ENCODE measurements at places on chromosomes 3 and 15. TPM values are rescaled to one million over a fixed set of nuclear protein-coding genes. Genes with fewer than 3 reads are reported as not detected.

DOCK3 gene
- total RNA-seq = 0.51 TPM

SI gene
- total RNA-seq = not detected

ANP32A gene
- total RNA-seq = 40.1 TPM

SUSD5 gene
- 0.13 TPM for total RNA-seq

B3GNT5 gene
- 2.7 TPM for total RNA-seq

BCL2A1 gene
- not detected for total RNA-seq

LMCD1 gene
- 149 TPM for total RNA-seq

SSR3 gene
- 409 TPM for total RNA-seq

MDFIC2 gene
- not detected for total RNA-seq

GLDN gene
- total RNA-seq = 2.8 TPM

CHRNA7 gene
- under 0.01 TPM for total RNA-seq

GOLGA8S gene
- 0.13 TPM for total RNA-seq

RAD51 gene
- 5.1 TPM for total RNA-seq

IGDCC3 gene
- total RNA-seq = not detected

INSYN1 gene
- 10.4 TPM for total RNA-seq

SYNPR gene
- not detected for total RNA-seq

DNA sequence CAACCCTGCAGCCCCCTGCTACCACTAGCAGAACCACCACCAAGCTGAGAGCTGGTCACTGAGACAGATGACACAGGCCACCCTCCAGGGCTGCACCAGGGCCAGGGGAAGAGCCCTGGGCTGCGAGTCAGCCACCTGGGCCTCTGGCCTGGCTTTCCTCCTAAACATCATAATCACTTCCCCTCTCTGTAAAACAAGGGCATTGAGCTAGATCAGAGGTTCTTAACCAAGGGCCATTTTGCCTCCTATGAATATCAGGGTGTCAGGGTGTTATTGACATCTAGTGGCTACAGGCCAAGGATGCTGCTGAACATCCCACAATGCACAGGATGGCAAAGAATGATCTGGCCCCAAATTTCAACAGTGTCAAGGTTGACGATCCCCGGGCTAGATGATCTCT, 25.2 kb downstream of the TLE3 start:
- DNase-seq = no peak

GRCh38 chr15:45611305-45611704, 23.5 kb upstream of the SQOR start:
- peak; percentile 55 for DNase-seq

- no peak for DNase-seq
Observed at GRCh38 chr15:93141371-93141794, 52.4 kb upstream of the RGMA start.

GRCh38 chr3:133441867-133442270, 42.0 kb downstream of the BFSP2 start:
- DNase-seq = no peak

- no peak for DNase-seq
Observed at GRCh38 chr15:91924183-91924582, 70.7 kb downstream of the SLCO3A1 start.

DNA sequence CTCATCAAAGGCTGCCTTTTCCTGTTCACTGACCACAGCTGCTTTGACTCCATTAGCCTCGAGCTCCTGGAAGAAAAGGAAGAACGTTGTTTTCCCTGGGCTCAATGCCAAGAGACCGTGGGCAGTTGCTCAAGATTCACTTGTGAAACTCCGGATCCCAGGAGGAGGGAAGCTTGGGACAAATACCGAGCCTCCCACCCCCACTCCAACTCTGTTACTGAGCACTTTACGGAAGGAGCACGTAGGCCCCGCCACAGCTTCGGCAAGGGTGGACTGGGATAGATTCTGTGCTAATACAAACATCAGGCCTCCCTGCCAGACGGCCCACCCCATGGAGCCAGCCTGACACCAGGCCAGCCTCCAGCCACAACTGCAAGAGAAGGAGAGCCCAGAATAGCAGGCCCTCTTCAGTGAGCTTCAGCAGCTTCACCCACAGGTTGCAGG, 10.8 kb upstream of the FANCD2 start:
- peak; percentile 86 for DNase-seq

DNA sequence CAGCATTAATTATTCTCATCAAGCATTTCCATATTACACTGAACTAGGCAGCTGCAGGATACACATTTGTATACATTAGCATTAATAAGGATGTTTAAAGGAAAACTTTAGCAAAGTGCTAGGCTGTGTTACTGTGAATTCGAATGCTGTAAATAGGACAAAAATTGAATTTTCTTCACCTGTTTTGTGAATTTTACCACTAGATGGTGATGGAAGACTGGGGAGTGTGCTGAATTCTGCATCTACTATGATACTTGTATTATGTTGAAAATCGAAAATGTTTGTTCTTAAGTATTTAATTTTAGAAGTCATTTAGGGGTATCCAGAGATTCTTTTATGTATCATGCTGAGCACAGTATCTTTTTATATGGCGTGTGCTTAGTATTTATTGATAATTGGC, 12.3 kb upstream of the P2RY14 start:
- peak; percentile 73 for DNase-seq

GRCh38 chr3:14113965-14114635, 10.6 kb downstream of the CHCHD4 start:
- DNase-seq = no peak

GRCh38 chr3:126406389-126407296, 11.9 kb downstream of the CFAP100 start:
- no peak for DNase-seq

DNA sequence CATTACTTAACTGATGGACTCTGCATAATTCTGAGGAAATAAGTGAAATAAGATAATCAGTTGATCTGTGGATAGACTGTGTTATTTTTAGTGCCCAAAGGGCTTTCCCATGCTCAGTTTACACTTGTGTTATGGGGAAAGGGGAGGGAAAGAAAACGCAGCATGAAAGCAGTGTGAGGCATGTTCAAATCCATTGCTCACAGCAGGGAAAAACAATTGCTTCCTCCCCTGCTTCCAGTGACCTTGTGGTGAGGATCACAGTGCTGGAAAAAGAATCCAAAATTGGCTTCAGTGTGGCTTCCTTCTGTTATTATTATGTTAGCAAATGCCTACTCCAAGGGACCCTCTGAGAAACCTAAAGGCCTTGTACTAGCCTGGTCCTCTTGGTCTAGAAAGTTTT, 285.1 kb upstream of the CDIN1 start:
- DNase-seq = no peak

GRCh38 chr3:42159147-42159546, 68.0 kb downstream of the TRAK1 start:
- no peak for DNase-seq

DNA sequence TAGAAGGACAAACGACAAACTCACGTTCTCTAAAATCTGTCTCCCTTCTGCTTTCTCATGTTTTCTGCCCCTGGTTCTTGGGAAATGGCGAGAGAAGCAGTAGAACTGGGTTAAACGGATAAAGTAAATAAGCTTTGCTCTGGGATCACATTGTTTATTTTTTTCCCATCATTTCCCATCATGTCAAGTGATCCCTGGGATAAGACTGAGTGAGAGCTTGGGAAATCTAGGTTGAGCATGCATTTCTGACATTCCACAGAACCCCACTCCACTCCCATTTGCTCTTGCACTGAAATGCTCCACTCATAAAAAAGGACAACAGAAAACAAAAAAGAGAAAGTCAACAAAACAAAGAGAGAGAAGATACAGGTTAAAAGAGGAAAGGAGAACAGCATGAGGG, 69.1 kb downstream of the SEMA6D start:
- DNase-seq = no peak

GRCh38 chr3:76083992-76084391, 298.6 kb upstream of the ZNF717 start:
- peak; percentile 72 for DNase-seq

GRCh38 chr3:40306336-40306735, 3.2 kb upstream of the EIF1B start:
- DNase-seq = peak; percentile 15

DNA sequence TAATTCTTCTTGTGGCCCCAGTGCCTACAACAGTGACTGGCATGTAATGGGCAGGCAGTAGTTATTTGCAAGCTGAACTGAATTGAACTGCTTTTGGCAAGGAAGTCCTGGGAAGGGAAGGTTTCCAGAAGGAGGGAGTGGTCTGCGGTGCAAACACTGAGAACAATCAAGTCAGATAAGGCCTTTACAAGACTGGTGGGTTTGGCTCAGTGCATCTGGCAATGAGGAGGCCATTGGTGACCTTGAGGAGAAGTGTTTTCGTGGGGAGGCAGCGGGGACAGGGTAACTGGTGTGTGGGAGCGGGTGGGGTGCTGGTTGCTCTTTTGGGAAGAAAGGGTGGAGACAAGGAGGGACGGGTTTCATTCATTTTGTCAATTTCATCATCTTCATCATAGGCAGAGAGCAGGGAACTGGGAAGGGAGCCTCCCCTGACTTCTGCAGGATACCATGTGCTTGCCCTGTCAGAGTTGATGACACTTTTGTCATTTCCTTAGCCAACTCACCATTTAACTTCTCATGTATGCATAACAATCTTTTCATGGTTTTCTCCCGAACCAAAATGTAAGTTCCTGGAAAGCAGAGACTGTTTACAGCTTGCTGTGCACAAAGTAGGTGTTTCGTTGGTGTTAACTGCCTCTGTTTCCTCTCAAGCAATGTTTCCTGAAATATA, 8.4 kb upstream of the EHD4 start:
- DNase-seq = no peak

DNA sequence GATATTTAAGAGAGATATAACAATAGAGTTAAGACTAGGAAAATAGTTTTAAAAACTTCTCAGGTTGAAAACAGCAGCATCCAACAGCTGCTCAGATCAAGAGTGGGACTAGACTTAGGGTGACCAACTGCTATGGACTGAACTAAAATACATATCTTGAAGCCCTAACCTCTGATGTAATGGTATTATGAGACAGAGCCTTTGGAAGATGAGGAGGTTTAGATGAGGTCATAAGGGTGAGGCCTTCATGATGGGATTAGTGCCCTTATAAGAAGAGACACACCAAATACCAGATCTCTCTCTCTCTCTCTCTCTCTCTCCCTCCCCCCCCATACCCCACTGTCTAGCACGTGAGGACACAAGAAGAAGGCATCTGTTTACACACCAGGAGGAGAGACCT, 37.4 kb upstream of the GALNT15 start:
- peak; percentile 27 for DNase-seq

DNA sequence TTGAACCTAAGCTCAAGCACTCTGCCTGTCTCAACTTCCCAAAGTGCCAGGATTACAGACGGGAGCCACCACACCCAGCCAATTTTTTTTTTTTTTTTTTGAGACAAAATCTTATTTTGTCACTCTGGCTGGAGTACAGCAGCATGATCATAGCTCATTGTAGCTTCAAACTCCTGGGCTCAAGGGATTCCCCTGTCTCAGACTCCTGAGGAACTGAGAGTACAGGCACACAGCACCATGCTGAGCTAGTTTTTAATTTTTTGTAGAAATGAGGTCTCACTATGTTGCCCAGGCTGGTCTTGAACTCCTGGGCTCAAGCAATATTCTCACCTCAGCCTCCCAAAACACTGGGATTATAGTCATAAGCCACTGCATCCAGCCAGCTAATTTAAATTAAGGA, 36.8 kb upstream of the SUCLG2 start:
- DNase-seq = no peak

DNA sequence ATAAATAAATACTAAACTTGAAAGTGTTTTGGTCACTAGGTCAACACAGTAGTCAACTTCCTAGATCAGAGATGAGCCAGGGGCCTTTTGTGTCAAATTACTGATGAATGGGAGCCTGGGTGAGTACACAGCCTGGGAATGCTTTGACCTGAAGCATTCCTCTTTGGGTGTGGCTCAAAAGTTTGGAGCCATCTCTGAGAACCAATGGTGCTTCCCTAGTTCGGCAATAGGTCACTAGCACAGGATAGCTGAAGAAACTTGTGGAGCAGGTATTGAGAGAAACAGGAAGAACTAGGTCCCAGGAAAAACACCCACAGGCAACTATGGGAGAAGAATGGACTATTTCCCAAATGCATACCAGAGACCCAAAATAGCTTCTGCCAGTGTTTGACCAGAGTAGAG, 56.6 kb upstream of the PLXND1 start:
- DNase-seq = peak; percentile 47

- DNase-seq = no peak
Observed at GRCh38 chr3:85603378-85603777, 644.6 kb downstream of the CADM2 start.

- DNase-seq = no peak
Observed at GRCh38 chr3:115982629-115983028, 359.3 kb downstream of the GAP43 start.

GRCh38 chr3:158333736-158334135, 223.8 kb downstream of the RSRC1 start:
- DNase-seq = no peak

DNA sequence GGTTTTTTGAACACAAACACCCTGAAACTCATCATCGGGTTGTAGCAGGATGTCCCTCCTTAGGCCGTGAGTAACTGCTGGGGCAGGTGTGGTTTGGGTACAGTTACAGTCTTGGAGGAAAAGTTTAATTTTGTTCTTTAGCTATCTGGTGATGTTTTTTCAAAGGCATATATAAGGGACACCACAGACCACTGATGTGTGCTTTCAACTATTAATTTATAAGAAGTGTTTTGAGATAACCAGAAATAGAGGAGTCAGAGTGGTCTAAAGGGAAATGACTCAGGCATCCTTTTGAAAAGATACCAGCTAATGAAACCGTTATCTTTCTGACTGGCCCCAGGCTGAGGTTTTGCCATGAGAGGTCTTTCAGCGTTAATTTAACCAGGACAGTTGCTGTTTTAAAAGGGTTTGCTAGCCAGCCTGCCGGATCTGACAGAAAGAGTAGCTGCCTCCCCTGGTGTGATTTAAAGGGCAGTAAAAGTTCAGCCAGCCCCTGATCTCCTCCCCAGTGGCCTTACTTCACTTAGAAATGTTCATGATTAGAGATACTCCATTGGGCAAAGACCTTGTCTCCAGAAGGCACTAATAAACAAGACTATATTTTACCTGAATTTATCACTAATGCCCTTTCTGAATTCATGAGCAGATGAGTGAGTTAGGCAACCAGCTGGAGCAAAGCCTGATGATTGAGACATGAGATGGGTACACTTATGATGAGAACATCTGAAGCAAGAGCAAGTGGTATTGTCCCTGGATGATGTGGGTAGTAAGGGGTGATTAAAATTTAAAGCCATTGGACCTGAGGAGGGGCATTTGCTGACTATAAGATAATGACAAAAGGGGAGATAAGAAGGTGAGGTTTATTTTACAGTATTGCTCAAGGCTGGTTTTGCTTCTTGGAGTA, 482.5 kb upstream of the TBL1XR1 start:
- DNase-seq = peak; percentile 46

GRCh38 chr15:67208396-67208795, 46.1 kb downstream of the AAGAB start:
- DNase-seq = no peak
